ENCODE measurements at places on chromosomes 16 and 17.

DNA sequence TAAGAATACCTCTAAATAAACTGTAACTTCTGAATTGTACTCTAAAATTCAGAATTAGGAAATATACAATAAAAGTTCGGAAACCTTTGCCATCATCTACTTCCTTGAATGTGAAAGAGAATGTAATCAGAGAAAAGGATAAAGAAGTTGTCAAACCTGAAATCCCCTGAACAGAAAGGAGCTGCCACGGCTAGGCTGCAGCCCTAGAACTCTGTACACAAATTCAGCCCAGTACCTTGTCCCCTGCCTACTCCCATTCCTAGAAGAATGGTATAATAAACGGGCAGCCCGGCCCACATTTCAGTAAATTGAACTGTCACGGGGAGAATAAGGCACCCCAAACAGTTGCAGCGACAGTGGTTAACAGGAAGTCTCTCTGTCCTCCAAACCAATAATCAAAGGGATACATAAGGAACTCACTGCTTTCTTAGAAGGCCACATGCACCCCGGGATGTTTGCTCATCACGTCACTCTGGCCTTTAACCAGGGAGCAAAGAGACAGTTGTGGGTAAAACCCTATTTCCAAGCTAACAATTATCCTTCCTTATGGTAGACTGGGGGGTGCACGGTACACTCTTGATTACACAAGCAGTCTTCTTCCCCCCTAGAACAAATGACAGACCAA lies 24.3 kb upstream of the RFFL start:
- no peak for DNase-seq

- DNase-seq, result no peak
These were observed 11.6 kb upstream of the CSNK1D start for GRCh38 chr17:82285141-82285540.

GRCh38 chr16:67884684-67885083 lies at the start of gene NRN1L:
TSS of gene NRN1L (plus strand) at chr16:67884885. CDS start at chr16:67884904, 19 bp downstream.
- DNase-seq, result no peak

DNA sequence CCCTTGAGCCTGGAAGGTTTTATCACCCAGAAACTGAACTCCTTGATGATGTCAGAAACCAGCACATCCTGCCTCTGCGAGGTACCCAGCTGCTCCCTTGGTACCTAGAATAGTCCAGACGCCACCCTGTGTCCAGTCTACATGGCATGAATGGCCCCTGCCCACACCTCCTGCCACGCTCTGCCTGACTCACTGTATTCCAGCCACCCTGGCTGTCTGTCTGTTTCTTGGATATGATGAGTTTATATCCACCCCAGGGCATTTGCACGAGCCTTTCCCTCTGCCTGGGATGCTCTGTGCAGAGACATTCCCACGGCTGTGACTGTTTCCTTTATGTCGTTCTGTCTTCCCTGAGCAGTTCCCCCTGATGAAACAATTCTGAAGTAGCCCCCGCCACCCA lies 68.7 kb downstream of the CRISPLD2 start:
- DNase-seq, result no peak

DNA sequence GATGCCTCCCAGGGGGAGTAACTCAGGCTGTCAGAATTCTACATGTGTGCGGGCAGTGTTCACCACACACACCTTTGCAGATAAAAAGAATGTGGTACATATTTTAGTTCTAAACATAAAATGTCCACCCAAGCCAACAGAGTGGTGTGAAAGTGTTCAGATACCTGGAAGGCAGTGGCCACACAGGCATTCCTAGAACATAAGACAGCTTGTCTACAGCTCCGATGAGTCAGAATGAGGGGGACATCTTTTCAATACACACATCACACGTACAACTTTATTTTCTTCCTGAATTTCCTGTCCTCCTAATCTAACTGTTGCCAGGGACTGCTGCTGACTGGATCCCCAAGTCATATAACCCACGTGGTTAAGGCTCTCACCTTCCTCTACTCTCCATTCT lies 142.3 kb downstream of the ZFHX3 start:
- no peak for DNase-seq

- no peak for DNase-seq
These were observed 34.5 kb downstream of the SDK2 start for GRCh38 chr17:73609758-73610157.

DNA sequence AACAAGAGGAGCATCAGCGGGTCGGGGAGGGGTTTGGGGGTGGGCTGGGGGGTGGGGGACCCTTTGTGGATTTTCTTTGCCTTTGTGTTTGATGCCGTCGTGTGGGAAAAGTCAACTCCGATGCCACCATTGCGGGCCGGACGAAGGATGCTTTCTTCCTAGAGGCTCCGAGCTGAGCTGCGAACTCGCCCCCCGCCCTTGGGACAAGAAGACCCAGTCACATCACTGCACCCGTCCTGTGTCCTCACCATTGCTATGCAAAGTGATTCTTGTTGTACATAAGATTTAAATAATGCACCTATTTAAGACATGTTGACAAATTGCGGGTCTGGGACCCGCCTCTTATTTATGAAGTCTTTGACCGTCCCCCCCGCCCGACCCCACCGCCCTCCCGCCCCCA lies 69.0 kb upstream of the PLCG2 start:
- no peak for DNase-seq

DNA sequence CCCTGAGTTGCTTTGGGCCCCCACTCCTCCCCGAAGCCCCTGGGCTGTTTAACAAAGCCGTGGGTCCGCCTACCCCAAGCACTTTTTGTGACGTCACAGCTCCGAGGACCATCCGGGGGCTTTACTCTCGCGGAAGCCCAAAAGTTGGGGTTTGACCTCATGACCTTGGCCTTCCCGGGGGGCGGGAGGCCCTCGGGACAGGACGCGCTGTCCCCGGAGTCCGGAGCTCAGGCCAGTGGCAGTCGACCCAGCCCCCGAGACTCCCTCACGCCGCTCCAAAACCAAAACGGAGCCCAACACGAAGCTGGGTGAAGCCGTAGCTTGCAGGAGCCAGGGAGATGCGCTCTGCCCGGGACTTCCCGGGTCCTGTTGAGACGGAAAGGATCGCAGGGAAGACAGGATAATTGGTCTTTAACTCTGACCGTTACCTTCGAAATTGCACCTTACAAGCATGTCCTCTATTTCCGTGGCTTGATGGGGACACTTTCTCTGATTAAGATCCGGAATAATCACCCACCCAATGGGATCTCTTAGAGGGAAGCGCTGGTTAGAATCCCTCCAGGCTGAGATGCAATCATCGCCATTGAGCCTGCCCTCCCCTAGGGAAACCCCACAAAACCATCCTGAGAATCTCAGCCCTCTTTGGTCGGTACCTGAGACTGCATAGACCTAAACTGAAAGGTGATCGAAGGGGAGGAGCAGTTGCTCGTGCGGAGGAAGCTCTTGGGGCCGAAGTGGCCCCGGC lies 4.9 kb upstream of the SOX9 start:
- DNase-seq, result no peak

GRCh38 chr16:73339821-73340220 lies 291.9 kb upstream of the ZFHX3 start:
- DNase-seq, result no peak

DNA sequence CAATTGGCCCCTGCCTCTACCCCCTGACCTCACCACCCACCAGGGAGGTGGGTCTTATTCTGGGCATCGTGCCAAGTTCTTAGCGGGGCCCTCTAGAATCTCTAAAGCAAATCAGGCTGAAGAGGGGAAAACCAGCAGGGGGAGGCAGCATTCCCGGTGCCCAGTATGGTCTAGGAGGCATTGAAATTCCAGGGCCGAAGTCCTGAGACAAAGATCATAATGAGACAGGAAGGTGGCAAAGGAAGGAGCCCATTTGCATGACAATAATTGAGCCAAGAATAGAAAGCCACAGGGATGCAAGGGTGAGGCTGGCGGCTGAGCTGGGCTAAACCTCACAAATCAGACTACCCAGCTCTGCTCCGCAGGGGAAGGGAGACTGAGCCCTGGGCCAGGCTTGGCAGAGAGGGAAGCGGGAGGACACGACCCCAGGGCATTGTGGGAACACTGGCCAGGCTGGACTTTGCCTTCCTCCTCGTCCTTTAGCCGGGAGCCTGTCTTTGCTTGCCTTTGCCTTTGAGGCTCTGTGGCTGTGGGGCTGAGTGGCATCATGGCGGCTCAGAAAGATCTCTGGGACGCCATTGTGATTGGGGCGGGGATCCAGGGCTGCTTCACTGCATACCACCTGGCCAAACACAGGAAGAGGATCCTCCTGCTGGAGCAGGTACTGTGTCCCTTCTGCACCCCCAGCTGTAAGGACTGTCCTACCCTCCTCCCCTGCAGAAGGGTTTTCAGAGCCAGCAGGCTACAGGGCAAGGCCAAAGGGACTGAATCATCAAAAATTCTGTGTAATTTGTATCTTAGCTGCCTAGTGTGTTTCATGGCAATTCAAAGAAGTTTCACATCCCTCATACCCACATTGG lies at the start of gene PIPOX:
Gene PIPOX, plus strand, starts transcription at position 463 of the 860 bp plus-strand sequence. Its CDS starts 85 bp downstream, at position 548.
- DNase-seq, result no peak

DNA sequence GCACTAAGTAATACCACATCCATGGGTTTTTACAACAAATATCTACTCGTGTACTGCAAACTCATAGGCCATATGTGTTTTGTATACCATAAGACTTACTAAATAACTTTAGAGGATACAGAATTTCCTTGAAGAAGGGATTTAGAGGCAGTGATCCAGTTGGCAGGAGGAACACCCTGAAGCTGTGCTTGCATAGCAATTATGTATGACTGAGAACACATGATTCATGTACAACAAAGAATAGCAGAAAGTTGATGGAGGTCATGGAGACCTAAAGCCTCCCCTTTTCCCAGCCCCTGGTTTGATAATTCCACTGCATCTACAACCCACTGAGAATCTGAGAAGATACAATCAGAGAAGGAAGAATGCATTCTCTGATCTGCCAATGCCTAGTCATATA lies 83.8 kb upstream of the PMFBP1 start:
- DNase-seq, result no peak

DNA sequence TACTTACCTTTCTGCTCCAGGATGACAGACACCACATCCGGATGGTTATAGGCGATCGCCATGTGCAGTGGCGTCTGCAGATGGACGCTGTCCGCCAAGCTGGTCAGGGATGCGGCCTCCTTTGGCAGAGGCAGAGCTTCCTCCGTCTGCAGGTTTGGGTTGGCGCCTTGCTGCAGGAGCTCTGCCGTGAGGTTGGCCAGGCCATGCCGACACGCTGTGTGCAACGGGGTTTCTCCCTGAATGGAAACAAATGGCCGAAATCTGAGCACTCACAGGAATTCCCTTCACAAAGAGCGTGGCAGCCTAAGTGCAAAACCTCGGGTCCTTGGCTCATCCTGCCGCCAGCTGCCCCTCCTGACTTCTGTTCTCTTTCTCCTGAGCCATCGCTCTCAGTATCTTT lies 41.8 kb downstream of the CYB5D2 start:
- no peak for DNase-seq

GRCh38 chr16:78024159-78024558 lies 1.8 kb downstream of the CLEC3A start:
- DNase-seq, result no peak

GRCh38 chr17:32880671-32881453 lies 3.9 kb upstream of the MYO1D start:
- DNase-seq, result no peak

GRCh38 chr17:47720196-47720595 lies 12.8 kb upstream of the TBX21 start:
- DNase-seq, result no peak

DNA sequence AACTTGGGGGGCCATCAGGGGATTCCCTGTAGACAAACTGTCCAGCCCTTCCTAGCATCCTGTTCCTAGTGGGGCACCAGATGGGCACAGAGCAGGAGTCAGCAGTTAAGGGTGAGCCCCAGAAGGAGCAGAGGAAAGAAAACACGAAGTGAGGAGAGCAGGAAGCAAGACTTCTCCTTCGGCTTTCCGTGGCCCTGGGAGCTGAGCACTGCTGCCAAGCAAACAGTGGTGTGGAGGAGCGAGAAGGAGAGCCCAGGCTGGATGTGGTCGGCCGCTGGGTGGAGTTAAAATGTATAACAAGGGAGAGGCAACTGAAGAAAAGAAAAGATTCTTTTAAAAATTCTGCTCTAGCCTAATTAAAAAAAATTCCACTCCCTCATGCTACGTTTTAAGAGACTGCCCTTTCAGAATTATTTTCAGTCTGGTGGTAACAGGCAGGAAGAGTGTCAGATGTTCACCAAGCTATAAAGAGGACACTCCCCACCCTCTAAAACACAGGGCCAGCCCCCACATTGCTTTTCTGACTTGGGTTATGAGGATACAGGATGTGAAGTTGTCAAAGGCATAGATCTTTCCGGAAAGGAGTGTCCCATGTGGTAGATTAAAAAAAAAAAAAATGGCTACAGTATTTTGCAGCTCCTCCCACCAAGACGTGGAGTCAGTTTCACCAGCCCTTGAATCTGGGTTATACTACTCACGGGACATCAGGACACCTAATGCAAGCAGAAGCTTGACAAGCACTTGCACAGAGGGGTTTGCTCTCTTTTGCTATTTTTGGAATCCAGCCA lies 74.9 kb upstream of the ZFHX3 start:
- no peak for DNase-seq

Data from activated CD4-positive, alpha-beta T cell treated with anti-CD3 and anti-CD28 coated beads for 24 hours (primary cell).